T-cell (primary cell): ENCODE measurements at places on chromosomes 13 and 19. TPM values are rescaled to one million over a fixed set of nuclear protein-coding genes. Genes with fewer than 3 reads are reported as not detected.

Gene CNFN
- total RNA-seq: 1.1 TPM

GRCh38 chr13:24038405-24038804 lies 122.1 kb upstream of the SPATA13 start:
- DNase-seq: no peak

DNA sequence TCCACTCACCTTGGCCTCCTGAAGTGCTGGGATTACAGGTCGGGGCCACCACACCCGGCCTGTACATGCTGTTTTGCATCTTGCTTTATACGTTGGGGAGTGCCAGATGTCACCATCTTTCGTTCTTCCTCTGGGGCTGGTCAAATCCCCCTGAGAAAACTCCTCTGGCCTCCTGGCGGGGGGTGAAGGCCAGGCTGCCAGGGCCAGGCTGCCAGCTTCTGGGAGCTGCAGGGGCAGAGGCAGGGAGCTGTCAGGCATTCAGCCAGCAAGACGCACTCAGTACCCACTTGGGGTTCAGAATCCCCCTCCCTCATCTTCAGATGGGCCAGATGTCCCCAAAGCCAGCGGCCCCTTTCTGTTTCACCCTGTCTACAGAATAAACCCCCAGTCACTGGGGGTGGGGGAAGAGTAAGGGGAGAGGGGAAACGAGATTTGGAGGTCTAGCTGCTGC lies 16.1 kb downstream of the ZSWIM9 start:
- no peak for DNase-seq

DNA sequence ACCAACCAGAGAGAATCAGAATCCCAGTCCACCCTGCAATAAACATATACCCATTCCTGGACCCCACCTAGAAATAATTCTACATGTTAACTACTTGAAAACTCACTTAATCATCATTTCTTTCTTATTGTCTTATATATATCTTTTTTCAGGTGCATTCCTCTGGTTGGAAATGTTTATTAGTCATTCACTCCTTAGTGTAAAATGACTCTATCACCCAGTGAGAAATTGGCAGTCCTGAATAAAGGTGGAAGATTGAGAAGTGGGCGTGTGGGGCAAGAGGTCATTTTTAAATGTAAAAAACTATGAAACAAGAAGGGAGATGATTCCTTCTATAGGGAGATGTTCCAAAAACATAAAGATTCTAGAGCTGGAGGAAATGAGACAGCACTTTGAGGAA lies 101.2 kb upstream of the MBNL2 start:
- no peak for DNase-seq

DNA sequence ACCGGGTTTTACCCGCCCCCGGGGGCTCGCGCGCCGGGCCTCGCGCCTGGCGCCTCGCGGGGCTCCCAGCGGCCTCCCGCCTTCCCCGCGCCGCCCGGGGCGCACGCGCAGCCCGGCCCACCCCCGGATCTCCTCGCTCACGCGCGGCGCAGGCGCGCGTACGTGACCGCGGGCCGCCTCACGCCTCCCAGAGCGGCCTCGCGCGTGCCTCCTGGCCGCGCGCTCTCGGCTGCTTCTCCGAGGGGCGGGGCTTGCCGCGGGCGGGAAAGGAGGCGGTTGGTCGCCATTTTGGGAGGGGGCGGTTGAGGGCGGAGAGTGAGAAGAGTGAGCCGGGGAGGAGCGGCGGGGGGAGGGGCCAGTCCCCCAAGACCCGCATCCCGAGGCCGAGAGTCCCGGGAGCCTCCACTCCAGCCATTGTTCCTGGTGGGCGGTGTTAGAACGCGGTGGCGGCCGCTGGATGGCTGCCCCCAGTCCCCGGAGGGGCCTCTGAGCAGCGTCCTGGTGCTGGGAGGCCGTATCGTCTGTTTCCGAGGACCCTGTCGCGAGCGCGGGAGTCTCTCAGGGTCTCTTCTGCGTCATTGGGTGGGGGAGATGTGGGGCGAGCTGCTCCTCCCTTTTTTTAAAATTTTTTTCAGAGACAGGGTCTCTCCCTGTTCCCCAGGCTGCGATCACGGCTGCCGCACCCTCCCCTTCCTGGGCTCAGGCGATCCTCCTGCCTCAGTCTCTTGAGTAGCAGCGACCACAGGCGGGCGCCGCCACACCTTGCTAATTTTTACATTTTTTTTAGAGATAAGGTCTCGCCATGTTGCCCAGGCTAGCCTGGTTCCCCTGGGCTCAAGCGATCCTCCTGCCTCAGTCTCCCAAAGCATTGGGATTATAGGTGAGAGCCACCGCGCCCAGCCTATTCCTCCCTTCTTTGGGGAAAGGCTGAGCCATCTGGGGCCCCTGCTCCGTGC lies at the start of gene ZNF541:
TSS of gene ZNF541 (minus strand) at position 78 of the 956 bp plus-strand sequence. CDS start 17,292 bp downstream, outside the sequence.
- peak; percentile 88 for DNase-seq

DNA sequence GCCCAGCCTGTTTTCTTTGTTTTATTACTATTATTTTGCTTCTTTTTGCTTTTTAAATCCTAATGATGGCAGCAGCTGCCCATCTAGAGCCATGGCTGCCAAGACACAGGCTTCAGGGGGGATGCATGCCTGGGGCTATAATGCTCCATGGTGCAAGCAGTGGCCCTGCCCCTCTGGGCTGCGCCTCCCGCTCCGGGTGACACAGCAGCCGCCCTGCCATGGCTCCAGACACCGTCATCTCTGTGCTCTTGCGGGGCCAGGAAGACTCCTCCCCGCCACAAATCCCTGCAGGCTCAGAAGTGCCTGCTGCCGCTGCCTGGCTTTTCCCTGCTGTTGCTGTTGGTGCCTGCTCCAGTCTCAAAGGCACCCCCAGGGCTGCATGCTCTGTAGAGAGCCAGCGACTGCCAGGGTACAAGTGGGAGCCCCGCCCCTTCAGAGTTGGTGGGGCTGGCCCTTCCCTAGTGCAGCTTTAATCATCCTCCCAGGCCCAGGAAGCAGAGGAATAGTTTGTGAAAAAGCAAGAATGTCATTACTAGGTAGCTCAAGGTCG lies 581.5 kb downstream of the FGF9 start:
- DNase-seq: no peak

DNA sequence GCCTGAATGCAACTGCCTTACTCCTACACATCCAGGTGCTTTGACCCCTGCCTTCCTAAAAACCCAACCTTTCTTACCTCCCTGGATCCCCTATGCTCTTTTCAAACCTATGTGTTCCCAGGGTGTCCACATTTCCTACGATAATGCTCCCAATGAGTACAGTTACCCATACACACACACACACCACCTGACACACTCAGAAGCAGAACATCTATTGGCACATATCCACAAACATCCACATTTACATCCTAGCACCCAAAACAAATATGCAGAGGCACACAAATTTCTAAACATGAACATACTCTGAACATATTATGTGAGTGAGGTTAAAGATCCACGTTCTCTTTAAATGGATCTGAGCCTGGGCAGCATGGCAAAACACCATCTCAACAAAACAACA lies 22.4 kb upstream of the PLAUR start:
- no peak for DNase-seq

DNA sequence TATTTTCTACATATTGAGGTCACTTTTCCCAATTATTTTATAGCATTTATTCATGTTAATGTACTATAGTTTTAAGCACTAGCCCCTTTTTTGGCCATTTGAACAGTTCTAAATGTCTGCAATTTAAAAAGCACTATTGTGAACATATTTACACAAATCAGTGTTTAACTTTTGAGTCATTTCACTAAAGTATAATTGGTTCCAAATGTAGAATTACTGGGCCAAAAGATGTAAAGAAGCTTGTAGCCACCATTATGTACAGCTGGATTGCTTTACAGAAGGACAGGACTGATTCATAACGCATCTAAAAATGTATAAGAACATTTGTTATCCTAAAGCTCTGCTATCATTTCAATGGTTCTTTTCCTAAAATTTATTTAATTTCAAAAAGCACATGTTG lies 16.6 kb upstream of the ATP12A start:
- no peak for DNase-seq

- no peak for DNase-seq
Observed at GRCh38 chr13:62625214-62625881, 1209.7 kb upstream of the PCDH20 start.

- no peak for DNase-seq
Observed at GRCh38 chr13:113374511-113375175, 10.7 kb upstream of the GRTP1 start.
